ENCODE measurements at places on chromosomes 11 and 22.
A peak's percentile ranks its signal among the peaks of the same experiment; 100 is the strongest.

GRCh38 chr11:12552692-12553091 lies 121.5 kb upstream of the TEAD1 start:
- no peak for DNase-seq

GRCh38 chr11:46674463-46675287 lies 25.7 kb downstream of the ARHGAP1 start:
- DNase-seq = no peak

GRCh38 chr11:5336331-5336730 lies 7.0 kb downstream of the OR51B5 start:
- no peak for DNase-seq

DNA sequence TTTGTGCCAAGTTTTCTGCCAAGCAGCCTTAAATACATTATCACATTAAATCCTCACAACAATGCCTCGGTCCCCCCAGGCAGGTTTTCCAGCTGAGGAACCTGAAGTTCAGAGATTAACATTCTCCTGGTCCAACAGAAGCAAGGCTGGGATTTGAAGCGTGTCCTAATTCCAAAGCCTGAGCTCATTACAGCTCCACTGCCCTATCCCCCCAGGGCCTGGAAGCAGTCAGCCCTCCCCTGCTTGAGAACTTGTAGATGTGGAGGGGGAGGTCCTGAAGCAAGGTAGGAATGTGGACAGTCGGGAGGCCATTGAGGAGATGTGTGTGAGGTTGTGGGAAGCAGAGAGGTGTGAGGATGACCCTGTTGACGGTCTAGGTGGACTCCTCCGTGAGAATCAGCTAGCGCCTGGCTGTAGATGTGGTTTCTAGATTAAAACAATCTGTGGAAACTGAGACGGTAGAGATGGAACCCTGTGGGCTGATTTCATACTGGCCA lies 8.1 kb downstream of the GRAMD1B start:
- no peak for DNase-seq

GRCh38 chr11:48107188-48107704 lies 109.4 kb upstream of the OR4B1 start:
- peak; percentile 65 for DNase-seq

DNA sequence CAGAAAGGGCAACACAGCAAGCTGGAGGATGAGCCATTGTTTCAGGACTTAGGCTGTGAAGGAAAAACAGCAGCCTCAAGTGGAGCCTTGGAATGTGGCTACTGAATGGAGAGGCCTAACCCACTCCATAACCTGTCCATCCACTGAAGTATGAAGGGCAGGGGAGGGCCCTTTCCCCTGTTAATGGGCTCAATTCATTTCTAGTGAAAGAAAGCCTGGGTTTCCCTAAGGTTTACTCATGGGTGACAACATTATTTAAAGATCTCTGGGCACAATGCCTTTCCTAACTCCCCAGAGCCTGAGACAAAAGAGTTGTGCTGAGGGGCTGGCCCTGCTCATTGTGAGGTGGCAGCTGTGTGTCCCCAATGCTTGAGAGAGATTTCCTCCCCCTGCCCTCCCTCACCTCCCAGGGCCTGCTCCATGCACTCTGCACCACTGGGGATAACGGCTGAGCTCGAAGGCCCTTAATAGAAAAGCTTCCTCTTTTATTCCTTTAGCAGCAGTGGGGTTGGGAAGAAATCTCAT lies 83.8 kb downstream of the ME3 start:
- no peak for DNase-seq

- DNase-seq = no peak
Observed at GRCh38 chr11:79090191-79090705, 350.6 kb downstream of the TENM4 start.

DNA sequence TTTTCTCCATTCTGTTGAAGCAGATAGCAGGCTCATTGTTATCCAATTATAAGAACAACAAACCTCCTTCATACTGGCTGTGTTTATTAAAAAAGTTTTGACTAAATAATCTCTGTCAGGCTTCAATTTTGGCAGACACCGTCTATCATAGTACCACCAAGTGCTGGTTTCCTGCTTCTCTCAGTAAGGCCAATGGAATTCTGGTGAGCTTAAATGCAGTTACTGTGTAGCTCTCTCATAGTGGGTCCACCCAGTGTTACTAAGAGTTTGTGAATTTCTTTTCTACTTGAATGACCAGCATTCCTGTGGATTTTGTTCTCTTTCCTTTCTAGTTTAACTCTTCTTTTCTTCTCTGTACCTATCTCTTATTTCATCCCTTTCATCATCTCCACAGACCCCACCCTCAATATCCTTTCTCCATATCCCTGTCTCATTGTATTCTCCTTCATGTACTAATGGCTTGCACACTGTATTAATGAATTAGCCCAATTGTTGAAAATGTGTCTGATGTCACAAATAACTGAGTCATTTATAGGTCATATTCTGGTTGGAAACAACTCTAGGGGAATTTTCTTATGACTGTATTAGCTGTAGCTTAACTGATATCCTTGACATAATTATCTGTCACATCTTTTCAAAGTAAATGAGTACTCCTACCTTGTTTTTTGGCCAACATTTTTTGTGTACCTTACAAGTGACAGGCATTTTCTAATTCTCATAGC lies 372.1 kb downstream of the FAT3 start:
- DNase-seq = no peak

GRCh38 chr22:41479671-41480396 lies 10.9 kb downstream of the ACO2 start:
- no peak for DNase-seq

- no peak for DNase-seq
Observed at GRCh38 chr22:49724030-49724892, 103.4 kb downstream of the BRD1 start.

GRCh38 chr11:92329646-92330045 lies 105.0 kb downstream of the FAT3 start:
- no peak for DNase-seq

- no peak for DNase-seq
Observed at GRCh38 chr22:36384766-36385481, 2.8 kb downstream of the MYH9 start.

DNA sequence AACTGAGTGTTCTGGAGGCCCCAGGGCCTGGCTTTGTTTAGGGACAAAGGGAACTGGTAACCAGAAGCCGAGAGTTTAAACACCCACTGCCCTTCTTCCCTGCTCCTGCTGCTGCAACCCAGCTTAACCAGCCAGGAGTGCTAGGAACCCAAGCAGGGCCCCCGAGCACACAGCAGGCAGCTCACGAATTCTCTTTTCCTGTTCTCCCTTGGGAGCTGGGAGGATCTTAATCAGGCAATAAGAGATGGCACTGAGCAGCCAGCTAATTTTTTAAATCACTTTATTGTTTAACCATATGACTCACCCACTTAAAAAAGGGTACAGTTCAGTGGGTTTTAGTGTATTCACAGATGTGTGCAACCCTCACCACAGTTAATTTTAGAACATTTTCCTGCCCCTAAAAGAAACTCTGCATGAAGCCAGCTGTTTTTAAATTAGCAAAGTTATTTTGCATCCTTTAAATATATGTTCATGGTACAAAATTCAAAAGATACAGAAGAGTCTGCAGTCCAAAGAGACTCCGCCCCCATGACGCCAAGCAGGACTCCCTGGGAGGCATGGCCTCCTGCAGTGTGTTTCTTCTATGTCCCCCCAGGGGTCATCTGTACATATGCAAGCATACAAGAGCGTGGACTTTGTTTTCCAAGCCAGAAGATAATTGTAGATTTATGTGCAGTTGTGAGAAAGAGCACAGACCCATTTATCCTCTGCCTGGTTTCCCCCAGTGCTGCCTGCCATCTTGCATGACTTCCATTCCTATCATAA lies 18.9 kb upstream of the PPP6R3 start:
- no peak for DNase-seq

DNA sequence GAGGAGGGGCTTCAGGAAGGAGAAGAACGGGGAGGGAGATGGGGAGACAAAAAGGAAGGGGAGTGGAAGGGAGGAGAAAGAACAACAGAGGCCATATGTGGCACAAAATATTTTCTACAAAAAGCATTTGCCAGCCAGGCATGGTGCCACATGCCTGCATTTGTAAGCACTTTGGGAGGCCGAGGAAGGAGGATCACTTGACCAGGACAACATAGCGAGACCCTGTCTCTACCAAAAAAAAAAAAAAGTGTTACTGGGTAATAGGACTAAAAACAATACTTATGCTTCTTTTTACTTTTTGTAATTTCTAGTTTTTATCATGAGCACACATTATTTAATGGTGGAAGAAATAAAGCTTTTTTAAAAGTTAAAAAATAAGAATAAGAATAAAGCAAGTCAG lies 5.3 kb downstream of the FAM168A start:
- no peak for DNase-seq

DNA sequence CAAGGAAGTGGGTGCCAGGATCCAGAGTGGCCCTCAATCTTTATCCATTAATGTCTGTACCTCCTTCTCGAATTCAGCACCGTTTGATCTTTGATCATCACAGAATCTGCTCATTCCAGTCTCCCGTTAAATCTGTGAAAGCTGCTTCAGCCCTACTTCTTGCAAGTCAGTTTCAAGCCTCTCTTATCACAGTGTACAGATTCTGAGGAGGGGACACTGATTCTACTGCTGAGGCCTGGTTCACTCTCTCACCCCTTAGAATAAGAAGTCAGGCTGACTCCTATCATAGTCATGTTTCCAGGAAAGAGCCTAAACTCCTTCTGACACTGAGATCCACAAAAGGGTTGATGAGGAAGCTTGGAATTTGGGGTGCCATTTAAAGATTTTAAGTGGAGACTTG lies 39.0 kb downstream of the MAML2 start:
- DNase-seq = no peak

DNA sequence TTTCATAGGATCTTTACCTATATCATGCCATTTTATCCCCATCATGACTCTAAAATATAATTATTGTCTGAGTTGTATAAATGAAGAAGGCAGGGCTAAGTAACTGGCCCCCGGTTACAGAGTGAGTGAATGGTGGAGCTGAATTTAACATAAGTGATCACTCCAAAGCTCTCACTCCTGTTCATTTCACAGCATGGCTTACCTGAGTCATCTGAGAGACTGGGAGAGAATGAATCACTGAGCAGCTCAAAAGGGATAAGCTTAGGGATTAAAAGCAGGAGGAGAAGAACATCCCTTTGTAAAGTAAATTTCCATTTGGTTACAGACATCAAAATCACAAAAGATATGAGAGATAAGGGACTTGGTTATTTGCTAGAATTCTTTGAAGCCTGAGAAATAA lies 294.0 kb upstream of the CTSC start:
- DNase-seq = no peak

DNA sequence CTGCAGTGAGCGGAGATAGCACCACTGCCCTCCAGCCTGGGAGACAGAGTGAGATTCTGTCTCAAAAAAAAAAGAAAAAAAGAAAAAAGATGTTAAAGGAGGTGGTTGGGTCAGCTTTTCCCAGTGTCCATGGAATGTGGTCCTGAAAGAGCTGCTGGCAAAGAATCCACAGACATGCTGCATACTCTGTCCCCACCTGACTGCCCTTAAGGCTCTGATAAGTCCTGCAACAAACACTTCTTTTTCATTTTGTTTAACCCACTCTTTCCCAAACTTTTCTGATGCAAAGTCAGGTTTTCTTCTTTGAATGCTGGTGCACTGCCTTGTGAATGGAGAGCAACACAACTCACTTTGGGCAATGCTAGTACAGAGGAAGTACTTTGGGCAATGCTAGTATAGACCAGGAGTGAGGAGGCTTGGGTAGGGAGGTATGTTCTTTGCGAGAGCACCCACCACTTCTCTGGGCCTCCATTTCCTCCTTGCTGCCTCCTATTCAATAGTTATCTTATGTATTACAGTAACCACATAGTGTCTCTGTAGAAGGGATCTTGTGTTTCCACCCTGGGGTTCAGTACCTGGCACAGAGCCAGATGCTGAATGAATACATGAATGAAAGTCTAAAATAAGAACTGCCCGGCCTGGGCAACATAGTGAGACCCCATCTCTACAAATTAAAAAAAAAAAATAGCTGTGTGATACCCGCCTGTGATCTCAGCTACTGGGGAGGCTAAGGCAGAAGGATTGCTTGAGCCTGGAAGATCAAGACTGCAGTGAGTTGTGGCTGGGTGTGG lies 18.9 kb downstream of the LIF start:
- DNase-seq = no peak

- peak; percentile 37 for DNase-seq
Observed at GRCh38 chr11:18723991-18724390, 2.0 kb downstream of the IGSF22 start.

DNA sequence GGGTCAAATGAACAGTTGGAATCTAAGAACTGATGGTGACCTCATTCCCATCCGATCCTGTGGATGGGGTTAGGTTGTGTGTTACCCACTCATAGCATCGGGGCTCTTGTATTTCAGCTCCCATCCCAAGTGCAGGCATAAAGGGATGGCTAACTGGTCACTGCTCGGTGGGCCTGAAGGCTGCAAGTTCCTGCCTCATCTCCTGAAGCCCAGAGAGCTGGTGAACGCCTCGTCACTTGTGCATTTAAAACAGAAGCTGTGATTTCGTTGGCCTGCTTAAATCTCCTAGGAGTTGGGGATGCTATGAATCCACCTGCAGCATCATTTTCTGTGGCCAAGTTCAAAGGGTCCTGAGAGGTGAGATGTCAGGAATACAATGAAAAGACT lies 477.0 kb downstream of the TBC1D22A start:
- no peak for DNase-seq

DNA sequence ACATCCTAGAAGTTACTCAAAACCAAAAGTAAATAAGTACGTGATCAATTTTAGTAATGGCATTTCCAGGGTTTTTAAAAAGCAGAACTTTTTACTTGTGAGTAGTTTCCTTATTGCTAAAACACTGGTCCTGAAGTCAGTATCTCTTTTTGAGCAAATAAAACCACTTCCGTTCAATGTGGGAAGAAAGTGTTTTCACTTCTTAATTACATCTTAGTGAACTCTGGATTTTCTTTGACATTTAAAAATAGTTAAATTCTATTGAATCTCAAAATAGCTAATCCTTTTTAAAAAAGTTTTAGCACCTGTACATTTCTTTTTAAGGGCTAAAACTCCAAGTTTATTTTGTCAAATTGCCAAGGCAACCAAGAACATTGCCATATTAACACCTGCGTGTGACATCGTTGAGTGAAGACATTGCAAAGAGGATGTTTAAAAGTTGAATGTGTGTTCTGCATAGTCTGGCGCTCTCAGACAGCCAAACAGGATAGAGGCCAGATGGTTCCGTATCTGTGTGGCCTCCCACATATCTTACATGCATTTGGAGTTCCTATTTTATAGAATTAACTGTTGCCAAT lies 17.2 kb upstream of the OR5B21 start:
- no peak for DNase-seq

- DNase-seq = no peak
Observed at GRCh38 chr11:107265591-107266121, 192.0 kb downstream of the CWF19L2 start.

DNA sequence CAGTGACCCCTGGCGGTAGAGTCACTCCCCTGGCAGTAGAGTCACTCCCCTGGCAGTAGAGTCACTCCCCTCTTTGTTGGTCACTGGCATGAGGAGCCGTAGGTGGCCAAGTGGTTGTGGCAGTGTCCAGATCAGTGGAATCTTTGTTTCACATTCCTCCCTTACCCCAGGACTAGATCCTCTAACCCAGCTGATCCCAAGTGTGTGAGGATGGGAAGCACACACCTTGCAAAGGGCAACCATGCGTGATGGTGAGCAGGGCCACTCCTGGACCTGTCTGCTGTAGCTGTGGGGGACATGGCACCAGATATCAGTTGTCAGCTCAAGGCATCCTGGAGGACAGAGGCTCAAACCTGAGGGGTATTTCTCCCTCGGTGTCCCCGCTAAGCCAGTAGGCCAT lies 37.8 kb downstream of the OSBP2 start:
- no peak for DNase-seq

Measured in SW480 (cell line).